MCF 10A (cell line): ENCODE measurements at places on chromosomes 4 and X. TPM values are rescaled to one million over a fixed set of nuclear protein-coding genes. Genes with fewer than 3 reads are reported as not detected.

Gene CTAG2
- total RNA-seq: not detected in 2 replicates

- H3K27me3 ChIP-seq: peaks cover 92% of the 10 kb centered on the region
- no peak overlapping the region for H3K27ac ChIP-seq
- H3K36me3 ChIP-seq: no peaks in the 10 kb centered on the region
- H3K4me1 ChIP-seq: no peaks in the 10 kb centered on the region
Measured at GRCh38 chrX:38247051-38247450, 26.4 kb upstream of the SRPX start.

Gene C4orf46
- 6.3 and 7.0 TPM in 2 replicates for total RNA-seq

GRCh38 chrX:97629597-97629985, 745.9 kb downstream of the RPA4 start:
- DNase-seq: no peak
- H3K4me1 ChIP-seq: no peaks in the 10 kb centered on the region
- H3K36me3 ChIP-seq: no peaks in the 10 kb centered on the region
- H3K4me3 ChIP-seq: no peak overlapping the region
- H3K27me3 ChIP-seq: peaks cover 11% of the 10 kb centered on the region

Gene MGARP
- total RNA-seq: not detected in 2 replicates

GRCh38 chr4:183876268-183876934, 28.7 kb upstream of the STOX2 start:
- H3K27ac ChIP-seq: peak overlapping the region; percentile 61
- H3K36me3 ChIP-seq: no peaks in the 10 kb centered on the region
- DNase-seq: peak; percentile 84
- H3K27me3 ChIP-seq: no peaks in the 10 kb centered on the region
- H3K4me3 ChIP-seq: peak overlapping the region; percentile 71

DNA sequence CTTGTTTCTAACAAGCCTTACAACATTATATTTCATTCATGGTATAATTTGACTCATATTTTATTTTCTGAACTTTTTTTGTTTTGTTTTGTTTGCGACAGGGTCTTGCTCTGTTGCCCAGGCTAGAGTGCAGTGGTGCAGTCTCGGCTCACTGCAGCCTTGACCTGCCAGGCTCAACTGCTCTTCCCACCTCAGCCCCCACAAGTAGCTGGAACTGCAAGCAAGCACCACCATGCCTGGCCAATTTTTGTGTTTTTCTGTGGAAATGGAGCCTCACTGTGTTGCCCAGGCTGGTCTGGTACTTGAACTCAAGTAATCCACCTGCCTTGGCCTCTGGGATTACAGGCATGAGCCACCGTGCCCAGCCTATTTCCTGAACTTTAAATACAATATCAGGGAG, 42.5 kb downstream of the GRID2 start:
- H3K36me3 ChIP-seq: no peaks in the 10 kb centered on the region
- no peaks in the 10 kb centered on the region for H3K27me3 ChIP-seq
- no peaks in the 10 kb centered on the region for H3K4me1 ChIP-seq
- no peak overlapping the region for H3K27ac ChIP-seq
- no peak for DNase-seq
- H3K4me3 ChIP-seq: no peak overlapping the region

DNA sequence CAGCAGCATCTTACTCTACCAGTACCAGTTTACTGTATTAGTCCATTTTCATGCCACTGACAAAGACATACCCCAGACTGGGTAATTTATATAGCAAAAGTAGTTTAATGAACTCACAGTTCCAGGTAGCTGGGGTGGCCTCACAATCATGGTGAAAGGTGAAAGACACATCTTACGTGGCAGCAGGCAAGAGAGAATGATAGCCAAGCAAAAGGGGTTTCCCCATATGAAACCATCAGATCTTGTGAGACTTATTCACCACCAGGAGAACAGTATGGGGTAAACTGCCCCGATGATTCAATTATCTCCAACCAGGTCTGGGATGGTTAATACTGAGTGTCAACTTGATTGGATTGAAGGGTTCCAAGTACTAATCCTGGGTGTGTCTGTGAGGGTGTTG, 69.3 kb downstream of the YIPF6 start:
- peaks cover 10% of the 10 kb centered on the region for H3K27me3 ChIP-seq
- peaks cover 17% of the 10 kb centered on the region for H3K4me1 ChIP-seq
- H3K27ac ChIP-seq: no peak overlapping the region
- DNase-seq: no peak
- H3K36me3 ChIP-seq: no peaks in the 10 kb centered on the region

DNA sequence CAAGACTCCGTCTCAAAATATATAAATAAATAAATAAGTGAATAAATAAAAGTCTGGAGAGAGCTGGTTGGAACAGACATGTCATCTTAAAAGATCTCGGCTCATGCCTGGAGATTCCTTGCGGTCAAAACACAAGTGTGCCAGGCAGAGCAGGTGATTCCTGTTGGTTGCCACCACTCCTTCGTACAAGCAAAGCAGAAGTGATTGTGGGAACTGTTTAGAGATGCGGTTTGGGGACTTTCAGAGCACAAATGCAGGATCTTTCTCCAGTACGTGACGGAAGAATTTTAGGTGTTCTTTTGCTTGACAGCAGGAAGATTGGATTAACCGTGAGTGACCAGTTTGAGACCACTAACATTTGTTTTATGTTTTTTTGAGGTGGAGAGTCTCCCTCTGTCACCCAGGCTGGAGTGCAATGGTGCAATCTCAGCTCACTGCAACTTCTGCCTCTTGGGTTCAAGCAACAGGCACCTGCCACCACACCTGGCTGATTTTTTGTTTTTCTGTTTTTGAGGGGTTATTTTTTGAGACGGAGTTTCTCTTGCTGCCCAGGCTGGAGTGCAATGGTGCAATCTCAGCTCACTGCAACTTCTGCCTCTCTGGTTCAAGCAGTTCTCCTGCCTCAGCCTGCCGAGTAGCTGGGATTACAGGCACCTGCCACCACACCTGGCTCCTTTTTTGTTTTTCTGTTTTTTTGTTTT, 2.8 kb upstream of the CRLF2 start:
- no peaks in the 10 kb centered on the region for H3K27me3 ChIP-seq
- H3K4me3 ChIP-seq: no peak overlapping the region
- H3K36me3 ChIP-seq: no peaks in the 10 kb centered on the region
- H3K27ac ChIP-seq: no peak overlapping the region

DNA sequence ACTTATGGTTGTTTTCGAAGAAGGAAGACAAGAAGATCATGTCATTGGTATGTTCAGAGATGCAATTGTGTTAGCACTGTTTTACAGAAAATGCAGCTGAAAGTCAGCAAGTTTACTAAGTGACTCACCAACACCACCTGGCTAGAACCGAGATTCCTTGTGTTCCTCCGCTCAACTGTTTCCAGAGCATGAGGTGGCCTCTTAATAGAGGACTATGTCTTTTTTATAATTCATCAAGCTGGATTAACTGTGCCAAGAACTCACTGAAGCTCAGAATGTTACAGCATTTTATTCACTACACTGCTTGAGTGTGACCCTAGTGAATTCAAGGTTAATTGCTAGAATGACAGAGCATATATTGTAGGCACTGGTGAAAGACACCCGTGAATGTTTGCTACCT, 1573.5 kb upstream of the TENM3 start:
- no peaks in the 10 kb centered on the region for H3K27me3 ChIP-seq
- H3K4me1 ChIP-seq: no peaks in the 10 kb centered on the region
- H3K4me3 ChIP-seq: no peak overlapping the region
- DNase-seq: peak; percentile 52
- no peaks in the 10 kb centered on the region for H3K36me3 ChIP-seq

GRCh38 chrX:69218407-69218997, 53.2 kb upstream of the PJA1 start:
- no peaks in the 10 kb centered on the region for H3K36me3 ChIP-seq
- no peak overlapping the region for H3K4me3 ChIP-seq
- DNase-seq: no peak
- H3K4me1 ChIP-seq: no peaks in the 10 kb centered on the region
- no peak overlapping the region for H3K27ac ChIP-seq

GRCh38 chrX:7515681-7516413, 327.1 kb upstream of the VCX start:
- DNase-seq: peak; percentile 40
- no peak overlapping the region for H3K27ac ChIP-seq
- H3K27me3 ChIP-seq: no peaks in the 10 kb centered on the region
- no peak overlapping the region for H3K4me3 ChIP-seq

DNA sequence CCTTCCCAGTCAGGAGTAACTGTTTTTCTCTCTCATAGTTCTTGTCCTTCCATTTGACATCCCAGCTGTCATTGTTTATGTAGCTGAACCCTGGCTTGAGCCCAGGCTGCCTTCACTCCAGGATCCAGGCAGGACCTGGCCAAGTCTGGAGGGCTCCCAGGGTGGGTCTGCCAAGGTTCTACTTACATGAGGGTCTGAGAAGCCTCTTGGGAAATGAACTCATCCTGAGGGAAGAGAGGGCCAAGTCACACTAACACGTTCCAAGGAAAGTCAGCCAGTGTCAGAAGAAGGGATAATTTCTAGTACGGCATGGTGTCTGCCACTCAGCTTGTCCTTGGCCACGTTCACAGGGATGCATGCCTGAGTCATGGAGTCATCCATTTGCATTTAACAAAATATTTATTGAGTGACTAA, 54.8 kb upstream of the SRD5A3 start:
- DNase-seq: no peak
- H3K27ac ChIP-seq: no peak overlapping the region
- no peaks in the 10 kb centered on the region for H3K27me3 ChIP-seq
- H3K4me1 ChIP-seq: no peaks in the 10 kb centered on the region
- H3K4me3 ChIP-seq: no peak overlapping the region
- H3K36me3 ChIP-seq: no peaks in the 10 kb centered on the region

- no peak for DNase-seq
- no peaks in the 10 kb centered on the region for H3K27me3 ChIP-seq
Measured at GRCh38 chrX:64229154-64229553, 1.3 kb downstream of the ASB12 start.

DNA sequence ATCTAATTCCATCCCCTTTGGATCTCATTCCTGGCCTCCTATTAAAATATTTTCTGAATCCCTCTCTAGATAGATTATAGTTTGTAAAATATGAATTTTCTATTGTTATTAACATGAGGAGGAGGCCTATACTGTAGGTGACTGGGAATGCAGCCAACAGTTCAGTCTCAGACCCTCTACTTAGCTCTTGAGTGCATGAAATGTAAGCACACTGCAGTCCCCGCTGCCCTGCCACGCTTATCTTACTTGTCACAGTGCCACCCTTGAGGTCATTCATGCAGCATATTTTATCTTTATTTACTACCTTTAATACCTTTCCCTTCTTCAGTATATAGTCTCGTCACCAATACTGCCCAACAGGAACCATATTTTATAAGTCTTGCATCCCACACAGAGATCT, 151.0 kb downstream of the CAMK2D start:
- no peak overlapping the region for H3K27ac ChIP-seq
- peaks cover 6% of the 10 kb centered on the region for H3K4me1 ChIP-seq
- peaks cover 6% of the 10 kb centered on the region for H3K36me3 ChIP-seq
- DNase-seq: no peak
- H3K4me3 ChIP-seq: no peak overlapping the region
- H3K27me3 ChIP-seq: no peaks in the 10 kb centered on the region

- peaks cover 20% of the 10 kb centered on the region for H3K4me1 ChIP-seq
- H3K27ac ChIP-seq: no peak overlapping the region
- H3K27me3 ChIP-seq: no peaks in the 10 kb centered on the region
Measured at GRCh38 chrX:82585868-82586267, 922.2 kb upstream of the POU3F4 start.

Gene ENPEP
- total RNA-seq: not detected in 2 replicates
